NCI-H460 (cell line): ENCODE measurements at places on chromosomes 3 and 15. TPM values are rescaled to one million over a fixed set of nuclear protein-coding genes. Genes with fewer than 3 reads are reported as not detected.

- DNase-seq: no peak
These were observed 4.8 kb downstream of the CX3CR1 start for GRCh38 chr3:39275052-39275451.

Gene IGSF11
- not detected in 2 replicates for total RNA-seq

Gene ZDHHC23
- total RNA-seq: 1.4 TPM in 2 replicates

Gene UROC1
- not detected in 2 replicates for total RNA-seq

DNA sequence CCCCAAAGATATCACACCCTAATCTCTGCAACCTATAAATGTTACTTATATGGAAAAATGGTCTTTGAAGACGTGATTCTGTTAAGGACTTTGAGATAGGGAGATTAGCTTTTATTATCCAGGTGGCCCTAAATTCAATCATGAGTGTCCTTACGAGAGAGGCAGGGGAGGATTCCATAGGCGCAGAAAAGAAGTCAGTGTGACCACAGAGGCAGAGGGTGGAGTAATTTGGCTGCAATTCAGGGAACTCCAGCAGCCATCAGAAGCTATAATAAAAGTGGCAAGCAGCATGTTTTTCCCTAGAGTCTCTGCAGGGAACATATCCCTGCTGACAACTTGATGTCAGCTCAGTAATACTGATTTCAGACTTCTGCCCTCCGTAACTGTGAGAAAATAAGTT lies 315.2 kb upstream of the ROBO2 start:
- no peak for DNase-seq

GRCh38 chr3:111577798-111578685 lies 17.1 kb downstream of the ZBED2 start:
- DNase-seq: peak; percentile 26
